ENCODE measurements at places on chromosomes 4 and X. TPM values are rescaled to one million over a fixed set of nuclear protein-coding genes. Genes with fewer than 3 reads are reported as not detected.
A peak's percentile ranks its signal among the peaks of the same experiment; 100 is the strongest.

Gene CT45A2
- not detected for total RNA-seq

DNA sequence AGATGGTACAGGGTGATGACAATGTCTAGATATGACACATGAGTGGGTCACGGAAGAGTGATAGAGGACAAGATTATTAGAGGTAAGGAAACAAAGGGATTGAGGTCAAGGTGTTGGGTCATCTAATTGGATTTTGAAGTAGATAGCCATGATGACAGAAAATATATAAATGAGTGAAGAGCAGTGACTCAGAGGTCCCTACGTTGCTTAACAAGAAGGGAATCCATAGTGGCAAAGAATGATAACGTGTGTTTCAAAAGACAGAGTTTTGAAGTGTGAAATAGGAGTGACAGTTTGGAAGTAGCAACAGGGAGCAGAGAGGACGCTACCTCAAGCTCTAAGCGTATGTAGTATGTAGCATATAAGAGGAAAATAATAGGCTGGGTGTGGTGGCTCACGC, 22.2 kb upstream of the CAMK2D start:
- no peak overlapping the region for H3K4me3 ChIP-seq
- no peaks in the 10 kb centered on the region for H3K36me3 ChIP-seq
- no peak for DNase-seq
- no peak overlapping the region for H3K27ac ChIP-seq

Gene SNCA
- 1.1 TPM for total RNA-seq

Gene WDR19
- total RNA-seq: 6.1 TPM

- H3K4me1 ChIP-seq: peaks cover 3% of the 10 kb centered on the region
- H3K36me3 ChIP-seq: no peaks in the 10 kb centered on the region
- no peak overlapping the region for H3K27ac ChIP-seq
These were observed 73.0 kb upstream of the SCOC start for GRCh38 chr4:140300271-140300970.

DNA sequence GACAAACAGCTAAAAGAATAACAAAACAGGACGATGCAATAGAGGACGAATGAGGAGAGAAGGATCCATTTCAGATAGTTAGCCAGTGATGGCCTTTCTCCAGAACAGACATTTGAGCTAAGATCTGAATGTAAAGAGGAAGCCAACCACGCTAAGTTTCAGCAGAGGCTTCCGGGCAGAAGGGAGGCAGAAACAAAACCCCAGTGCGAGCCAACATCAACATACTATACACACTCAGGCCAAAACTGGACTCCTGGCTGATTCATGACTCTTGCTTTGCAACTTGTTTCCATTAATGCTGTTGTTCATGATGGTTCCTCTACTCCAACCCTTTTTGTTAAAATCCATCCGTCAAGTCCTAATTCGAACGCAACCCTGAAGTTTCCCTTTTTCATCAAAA, 730.3 kb downstream of the TRIML1 start:
- no peak overlapping the region for H3K27ac ChIP-seq
- H3K4me1 ChIP-seq: no peaks in the 10 kb centered on the region
- no peaks in the 10 kb centered on the region for H3K36me3 ChIP-seq

DNA sequence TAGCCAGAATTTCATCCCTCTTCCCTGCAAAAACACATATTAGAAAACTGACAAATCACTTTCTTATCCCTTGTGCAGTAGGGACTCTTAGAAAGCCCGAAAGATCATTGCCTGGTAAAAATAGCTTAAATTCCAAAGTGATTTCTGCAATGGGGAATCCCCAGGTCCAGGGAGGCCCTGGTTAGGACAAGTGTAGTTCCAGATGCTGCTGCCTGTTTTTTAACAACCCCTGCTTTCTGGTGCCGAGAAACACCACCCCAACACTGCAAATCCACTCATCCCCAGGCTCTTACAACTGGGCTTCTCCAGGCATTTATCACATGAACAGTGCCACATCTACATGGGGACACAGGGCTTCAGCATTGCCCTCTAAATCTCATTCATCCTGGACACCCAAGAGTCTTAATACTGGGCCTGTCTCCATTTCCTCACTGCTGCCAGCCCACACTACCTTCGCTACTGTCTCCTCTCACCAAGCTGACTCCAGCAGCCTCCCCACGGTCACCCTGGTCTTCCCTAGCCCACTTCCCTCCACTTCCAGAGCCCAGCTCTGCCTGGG, 112.2 kb upstream of the PSAPL1 start:
- no peaks in the 10 kb centered on the region for H3K4me1 ChIP-seq
- H3K27me3 ChIP-seq: no peaks in the 10 kb centered on the region
- no peak overlapping the region for H3K4me3 ChIP-seq
- H3K27ac ChIP-seq: no peak overlapping the region
- DNase-seq: no peak

- H3K4me1 ChIP-seq: no peaks in the 10 kb centered on the region
- DNase-seq: no peak
- no peaks in the 10 kb centered on the region for H3K36me3 ChIP-seq
- no peak overlapping the region for H3K27ac ChIP-seq
- H3K4me3 ChIP-seq: no peak overlapping the region
These were observed 12.5 kb downstream of the L1CAM start for GRCh38 chrX:153873282-153874084.

DNA sequence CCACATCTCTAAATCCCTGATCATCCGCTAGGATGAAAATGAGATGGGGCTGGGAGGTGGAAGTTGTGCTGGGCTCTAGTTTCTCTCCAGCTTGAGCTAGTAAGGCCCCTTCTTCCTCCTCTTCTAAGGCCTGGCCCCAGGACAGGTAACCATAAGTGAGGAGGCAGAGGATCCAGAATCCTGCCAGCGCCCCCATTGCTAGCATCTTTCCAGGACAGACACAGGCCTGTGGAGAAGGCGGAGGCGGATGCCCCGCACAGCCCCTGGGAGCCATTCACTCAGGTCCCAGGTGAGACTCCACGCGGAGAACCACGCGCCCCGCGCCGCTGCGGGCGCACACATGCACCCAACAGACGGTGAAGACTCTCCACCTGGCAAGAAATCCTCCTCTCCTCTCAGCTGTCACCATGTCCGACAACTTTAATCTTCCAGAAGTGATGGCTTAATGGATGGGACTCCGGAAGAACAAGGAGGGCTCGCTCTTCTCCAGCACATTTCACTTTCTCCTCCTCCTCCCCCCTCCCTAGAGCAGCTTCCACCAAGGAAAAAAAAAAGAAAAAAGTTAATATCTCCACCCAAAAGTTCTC, 793 bp downstream of the ARSJ start:
- H3K27me3 ChIP-seq: peaks cover 6% of the 10 kb centered on the region
- DNase-seq: no peak
- H3K27ac ChIP-seq: peak overlapping the region; percentile 73
- H3K36me3 ChIP-seq: no peaks in the 10 kb centered on the region
- H3K4me3 ChIP-seq: peak overlapping the region; percentile 67

- DNase-seq: no peak
- no peaks in the 10 kb centered on the region for H3K36me3 ChIP-seq
- no peaks in the 10 kb centered on the region for H3K27me3 ChIP-seq
- H3K4me3 ChIP-seq: no peak overlapping the region
- H3K4me1 ChIP-seq: no peaks in the 10 kb centered on the region
These were observed 156.8 kb downstream of the GRXCR1 start for GRCh38 chr4:43049326-43049725.

Gene MAGEB2
- total RNA-seq: not detected

Gene GAGE10
- total RNA-seq: not detected

Gene NHSL2
- 2.7 TPM for total RNA-seq

Measured in gastrocnemius medialis (tissue), 4 donors.